LHCN-M2 (cell line): ENCODE measurements at places on chromosomes 2 and 18. TPM values are rescaled to one million over a fixed set of nuclear protein-coding genes. Genes with fewer than 3 reads are reported as not detected.

DNA sequence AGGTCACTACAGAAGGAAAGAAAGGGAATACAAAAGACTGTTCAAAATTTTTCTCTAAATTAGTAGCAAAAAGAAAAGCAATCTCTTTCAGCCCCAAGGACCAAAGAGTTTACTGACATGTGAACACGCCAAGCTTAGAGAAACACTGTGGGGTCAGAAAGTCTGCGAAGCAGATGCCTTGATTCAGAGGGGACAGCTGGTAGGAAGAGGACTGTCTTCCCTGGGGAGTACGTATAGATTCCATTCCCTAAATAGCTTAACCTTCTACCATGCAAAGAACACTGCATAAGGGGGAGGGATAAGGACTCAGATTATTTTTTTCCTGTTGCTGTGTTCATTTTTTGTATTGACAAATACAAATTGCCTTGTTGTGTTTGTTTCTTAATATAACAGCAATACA lies 96.1 kb downstream of the IRS1 start:
- peak; percentile 15 for DNase-seq

Gene OTOS
- not detected in 2 replicates for total RNA-seq

Gene CRYGC
- not detected in 2 replicates for total RNA-seq

GRCh38 chr2:120887320-120887697 lies 151.6 kb downstream of the GLI2 start:
- no peak for DNase-seq

Gene GCG
- 0.17 TPM in 1 of 2 replicates, not detected in the other for total RNA-seq

Gene KYNU
- 0.51 and 1.5 TPM in 2 replicates for total RNA-seq

- no peak for DNase-seq
Observed at GRCh38 chr18:32553640-32554365, 83.1 kb upstream of the GAREM1 start.
